ENCODE measurements at places on chromosomes 2 and 18.

DNA sequence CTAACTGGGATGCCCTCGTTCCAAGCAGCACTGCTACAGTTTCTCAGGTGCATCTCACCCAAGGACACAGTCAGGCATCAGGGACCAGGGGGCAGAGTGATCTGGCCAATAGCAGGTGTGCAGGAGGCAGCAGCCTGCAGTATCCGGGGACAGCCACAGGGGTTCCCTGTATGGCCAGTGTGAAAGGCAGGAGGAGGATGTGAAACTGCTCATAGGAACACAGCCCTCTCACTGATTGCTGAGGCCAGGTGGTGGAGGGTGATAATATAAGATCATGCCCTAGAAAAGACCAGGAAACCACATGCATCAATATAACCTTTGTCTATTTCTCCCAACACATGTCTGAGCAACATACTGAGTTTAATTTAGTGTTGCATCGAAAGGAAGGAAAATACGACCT is 112.7 kb upstream of the TACR1 start:
- peak; percentile 6 for DNase-seq

DNA sequence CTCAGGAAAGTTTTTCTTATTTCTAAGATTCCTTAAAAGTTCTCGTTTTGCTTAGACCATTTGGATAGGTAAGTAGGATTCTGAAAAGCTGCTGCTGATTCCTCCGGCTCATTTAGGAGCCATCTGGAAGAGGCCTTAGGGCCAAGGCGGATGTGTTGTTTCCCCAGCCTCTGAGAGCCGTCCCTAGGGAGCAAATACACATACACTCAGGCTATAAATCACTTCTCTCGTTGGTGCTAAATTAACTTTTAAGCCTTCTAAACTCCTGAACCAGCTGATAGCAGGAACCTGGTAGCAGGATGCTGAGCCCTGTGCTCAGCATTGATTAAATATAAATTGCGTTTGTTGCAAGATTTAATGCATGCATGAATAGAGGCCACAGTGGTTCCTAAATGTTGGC is 109.8 kb downstream of the ADCYAP1 start:
- DNase-seq: no peak

DNA sequence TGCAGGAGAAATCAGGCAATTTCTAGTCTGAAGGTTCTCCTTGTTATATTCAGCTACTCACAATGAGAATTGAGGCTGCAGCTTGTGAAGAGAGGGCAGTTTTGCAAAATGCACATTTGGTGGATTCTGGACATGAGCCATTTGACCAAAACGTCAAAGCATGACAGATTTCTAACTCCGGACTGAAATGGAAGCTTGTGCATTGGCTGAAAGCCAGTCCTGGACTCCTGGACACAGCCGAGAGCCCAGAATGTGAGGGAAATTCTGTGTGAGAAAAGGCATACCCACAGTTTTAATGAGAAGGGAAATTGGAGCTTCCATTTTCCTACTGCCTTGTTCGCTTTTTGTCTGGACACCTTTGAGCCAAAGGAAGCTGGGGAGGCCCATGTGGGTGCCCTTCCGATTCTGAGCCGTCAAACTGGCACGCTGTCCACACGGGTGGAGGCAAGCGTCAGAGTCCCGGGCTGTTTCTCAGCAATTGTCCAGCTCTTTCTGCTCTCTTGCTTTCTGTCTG is 23.7 kb upstream of the ROCK2 start:
- DNase-seq: no peak

DNA sequence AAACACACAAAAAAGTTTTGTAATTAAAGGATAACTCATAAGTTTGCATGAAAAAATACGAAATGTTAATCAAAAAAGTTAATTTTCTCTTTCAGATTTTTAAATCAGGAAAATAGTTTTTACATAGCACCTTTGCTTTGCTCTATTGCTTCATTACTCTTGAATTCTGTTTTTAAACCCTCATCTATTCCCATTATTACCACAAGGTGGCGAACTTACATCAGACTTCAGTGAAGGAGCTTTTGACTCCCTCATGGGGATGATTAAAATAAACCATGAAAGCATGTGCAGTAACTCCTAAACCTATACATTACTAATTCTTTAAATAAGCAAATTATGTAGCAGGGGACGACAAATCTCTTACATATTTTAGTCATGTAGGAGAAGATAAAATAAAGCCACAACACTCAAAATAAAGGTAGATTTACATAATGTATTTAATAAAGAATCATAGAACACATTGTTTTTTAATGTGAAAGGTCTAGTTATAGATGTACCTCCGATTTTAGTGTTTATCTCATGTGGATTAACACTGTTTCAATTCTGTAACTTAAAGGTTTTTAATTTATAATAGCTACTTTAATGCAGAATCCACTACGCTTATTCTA is 105.2 kb downstream of the NETO1 start:
- no peak for DNase-seq

DNA sequence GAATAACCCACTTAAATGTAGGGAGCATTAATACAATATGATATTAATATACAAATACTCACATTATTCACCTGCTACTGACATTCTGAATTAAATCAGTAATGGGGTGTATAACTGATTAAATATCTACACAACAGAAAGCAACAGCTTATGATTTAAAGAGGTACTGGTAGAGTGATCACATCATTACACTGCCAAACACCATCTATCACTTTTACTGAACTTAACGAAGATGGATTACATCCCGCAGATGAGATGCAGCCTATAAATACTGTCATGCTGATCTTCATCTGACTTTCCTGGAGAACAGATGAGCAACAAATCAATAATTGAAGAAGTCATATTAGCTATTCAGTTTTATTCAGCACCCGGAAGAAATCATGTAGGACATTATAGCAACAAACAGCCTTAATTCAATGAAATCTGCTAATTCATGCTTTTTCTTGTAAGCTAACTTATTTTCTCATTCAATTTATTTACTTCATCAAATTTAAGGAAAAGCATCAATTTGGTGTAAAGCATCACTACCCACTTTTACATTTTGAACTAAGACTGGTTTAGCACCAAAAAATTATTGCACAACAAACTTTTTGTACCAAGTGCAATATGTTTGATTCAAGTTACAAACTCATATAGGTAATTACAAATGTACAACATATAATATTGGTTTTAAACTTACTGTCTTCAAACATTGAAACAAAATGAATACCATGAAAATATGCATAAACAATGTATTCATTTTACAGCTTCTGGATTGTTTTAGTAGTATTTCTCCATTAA is 1509.0 kb downstream of the LRP1B start:
- no peak for DNase-seq

GRCh38 chr2:226890286-226890685 is 54.4 kb downstream of the RHBDD1 start:
- no peak for DNase-seq

DNA sequence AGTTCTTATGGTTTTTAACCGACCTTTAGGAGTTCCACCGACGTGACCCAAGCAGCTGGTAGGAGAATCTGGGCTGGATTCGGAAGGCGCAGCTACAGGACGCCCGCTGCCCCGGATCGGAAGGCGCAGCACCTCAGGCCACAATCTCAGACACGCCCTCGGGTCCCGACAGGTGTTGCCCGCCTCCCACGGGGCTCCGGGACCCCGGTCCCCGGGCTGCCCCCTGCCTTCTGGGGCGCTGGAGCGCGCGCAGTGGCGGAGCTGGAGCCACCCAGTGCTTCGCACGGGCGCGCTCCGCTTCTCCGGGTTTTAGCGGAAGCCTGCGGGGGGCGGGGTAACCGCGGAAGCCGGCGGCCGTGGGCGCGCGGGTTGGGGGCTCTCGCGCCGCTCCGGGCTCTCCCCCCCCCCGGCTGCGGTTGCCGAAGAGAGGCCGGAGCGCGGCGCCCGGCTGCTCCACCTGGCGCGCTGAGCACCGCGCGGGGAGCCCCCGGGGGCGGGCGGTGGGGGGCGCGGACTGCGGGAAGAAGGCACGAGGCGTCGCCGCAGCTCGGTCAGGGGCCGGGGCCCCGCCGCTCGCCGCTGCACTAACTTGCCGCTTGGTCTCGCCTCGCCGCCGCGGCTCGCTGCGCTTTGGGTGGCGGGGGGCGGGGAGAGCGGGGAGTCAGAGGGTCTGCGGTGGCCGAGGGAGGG is 718.8 kb downstream of the DPP10 start:
- no peak for DNase-seq

DNA sequence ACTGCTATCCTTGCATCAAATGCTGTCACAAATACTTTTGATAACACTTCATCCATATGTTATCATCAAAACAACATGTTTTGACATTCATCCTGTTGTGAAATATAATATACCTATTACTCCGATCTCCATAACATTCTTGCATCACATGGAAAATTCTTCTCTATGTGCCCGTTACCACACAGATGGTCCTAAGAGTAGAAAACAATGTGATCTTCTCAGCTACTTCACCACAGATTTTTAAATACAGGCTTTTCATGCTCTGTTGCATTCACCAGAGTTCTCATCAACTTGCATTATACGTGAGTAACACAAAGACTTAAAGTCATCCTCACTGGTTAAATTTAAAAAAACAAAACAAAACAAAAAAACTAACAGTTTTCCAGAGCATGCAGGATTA is 1603.3 kb upstream of the ZEB2 start:
- DNase-seq: no peak

- no peak for DNase-seq
Observed at GRCh38 chr2:37306024-37306423, 18.6 kb downstream of the PRKD3 start.

DNA sequence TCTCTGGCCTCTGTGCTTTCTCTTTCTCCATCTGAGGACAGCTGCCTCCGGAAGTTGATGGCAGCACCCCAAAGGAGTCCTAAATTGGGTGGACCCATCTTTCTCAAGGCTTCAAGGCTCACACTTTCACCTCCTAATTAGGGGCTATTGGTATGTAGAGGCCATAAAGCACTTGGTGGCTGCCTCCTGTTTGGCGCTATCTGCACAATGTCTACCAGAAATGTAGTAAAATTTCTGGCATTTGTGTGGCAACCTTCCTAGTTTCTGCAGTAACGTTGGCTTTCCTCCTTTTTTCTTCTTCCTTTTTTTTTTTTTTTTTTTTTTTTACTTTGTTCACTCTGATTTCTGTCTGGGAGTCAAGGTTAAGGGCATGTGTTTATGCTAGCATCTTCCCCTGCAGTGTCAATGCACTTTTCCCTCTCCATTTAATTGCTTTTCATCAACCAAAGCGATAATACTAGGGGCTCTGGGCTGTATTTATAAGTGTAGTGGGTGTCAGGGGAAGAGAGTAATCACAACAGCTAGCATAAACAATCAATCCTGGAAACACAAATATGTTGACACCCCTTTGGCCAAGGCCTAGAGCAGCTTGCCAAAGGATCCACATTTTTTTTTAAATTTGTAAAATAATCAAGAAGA is 86.0 kb downstream of the TACR1 start:
- DNase-seq: no peak

DNA sequence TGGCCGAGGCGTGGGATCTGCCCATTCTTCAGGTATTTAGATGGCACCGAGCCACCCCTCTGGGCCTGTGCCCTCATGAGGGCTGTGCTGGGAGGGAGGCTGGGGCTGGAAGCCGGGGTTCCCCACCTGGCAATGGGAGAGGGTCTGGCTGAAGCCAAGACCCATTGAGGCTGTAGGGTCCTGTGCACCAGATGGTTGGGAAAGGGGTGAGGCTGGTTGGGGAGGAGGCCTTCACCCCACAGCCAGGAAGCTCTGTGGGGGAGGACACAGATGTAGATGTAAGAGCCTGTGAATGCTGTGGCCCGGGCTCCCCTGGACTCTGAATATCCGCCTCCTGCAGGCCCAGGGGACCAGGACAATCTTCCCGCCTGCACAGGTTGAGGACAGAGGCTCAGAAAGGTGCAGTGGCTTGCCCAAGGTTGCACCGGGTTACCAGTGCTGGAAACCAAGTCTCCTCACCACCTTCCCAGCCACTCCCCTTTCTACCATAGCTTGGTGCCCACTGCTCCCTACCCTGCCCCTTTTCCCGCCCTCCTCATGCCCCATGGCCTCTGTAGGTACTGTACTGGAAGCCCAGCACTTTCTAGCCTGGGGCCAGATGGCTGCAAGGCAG is 49.7 kb downstream of the PDCL3 start:
- DNase-seq: no peak

DNA sequence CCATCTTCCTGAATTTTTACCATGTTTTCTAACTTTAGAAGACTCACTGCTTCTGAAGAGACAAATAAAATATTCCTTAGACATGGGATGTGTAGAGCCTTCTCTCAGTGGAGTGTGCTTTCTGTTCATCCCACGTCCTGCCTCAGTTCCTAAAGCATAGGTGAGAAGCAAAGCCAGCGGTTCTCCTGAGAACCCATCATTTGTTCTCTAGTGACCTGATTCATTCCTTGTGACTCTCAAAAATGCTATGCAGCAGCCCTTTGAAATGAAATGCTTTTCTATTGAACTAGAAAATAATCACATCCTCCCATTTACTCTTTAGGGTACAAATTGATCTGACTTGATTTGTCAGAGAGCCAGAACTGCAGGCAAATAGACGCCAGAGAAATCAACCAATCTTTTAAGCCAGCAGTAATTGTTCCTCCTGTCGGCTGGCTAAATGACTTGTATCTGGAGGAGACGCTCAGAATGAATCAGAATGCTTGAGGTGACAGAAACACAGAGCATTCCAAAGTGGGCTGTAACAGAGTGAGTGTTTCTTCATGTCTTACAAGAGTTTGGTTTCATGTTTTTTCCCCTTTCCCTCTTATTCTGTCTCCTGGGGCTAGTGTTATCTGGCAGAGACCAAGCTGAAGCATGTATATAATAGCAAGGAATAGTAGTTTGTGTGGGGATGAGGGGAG is 81.3 kb upstream of the TMEM178A start:
- DNase-seq: no peak

DNA sequence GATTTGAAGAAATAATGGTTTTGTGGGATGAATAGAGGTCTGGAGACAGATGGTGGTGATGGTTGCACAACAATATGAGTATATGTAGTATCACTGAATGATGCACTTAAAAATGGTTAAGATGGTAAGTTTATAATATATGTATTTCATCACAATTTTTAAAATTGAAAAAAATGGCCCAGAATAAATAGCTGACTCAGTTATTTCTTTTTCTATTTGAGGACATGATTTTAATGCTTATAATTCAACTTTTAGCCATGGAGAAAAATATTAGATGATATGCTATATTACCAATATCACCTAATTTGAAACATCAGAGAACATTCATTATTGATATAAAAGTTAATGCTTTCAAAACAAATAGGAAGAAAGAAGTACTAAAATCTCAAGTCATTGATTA is 339.8 kb upstream of the LINC00305 start:
- DNase-seq: no peak

DNA sequence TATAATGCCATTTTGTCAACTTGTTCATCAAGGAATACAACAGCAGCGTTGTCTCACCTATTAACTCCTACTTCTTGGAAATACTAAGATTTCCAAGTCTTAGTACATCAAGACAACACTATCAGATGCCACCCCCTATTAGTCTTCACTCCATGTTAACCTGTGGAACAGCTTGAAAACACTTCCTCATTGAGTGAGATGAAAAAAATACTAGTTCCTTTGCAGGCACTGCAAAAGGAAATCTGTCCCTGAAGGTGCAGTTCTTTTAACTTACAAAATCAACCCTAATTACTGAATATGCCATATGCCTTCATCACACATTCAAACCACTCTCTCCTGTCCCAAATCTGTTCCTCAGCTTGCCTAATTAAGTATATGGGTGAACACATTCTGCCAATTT is 4.0 kb downstream of the CWC22 start:
- DNase-seq: no peak

- DNase-seq: no peak
Observed at GRCh38 chr2:240614391-240614790, 10.9 kb upstream of the GPR35 start.

Data from T47D (cell line).